Activated T-helper 1 cell treated with anti-CD3 and anti-CD28 coated beads, Interleukin-2, amount 50 U/mL, for 16 hours (primary cell): ENCODE measurements at places on chromosomes 5 and 9.

- DNase-seq, result no peak
These were observed 24.8 kb upstream of the ALDH1A1 start for GRCh38 chr9:72977670-72978069.

DNA sequence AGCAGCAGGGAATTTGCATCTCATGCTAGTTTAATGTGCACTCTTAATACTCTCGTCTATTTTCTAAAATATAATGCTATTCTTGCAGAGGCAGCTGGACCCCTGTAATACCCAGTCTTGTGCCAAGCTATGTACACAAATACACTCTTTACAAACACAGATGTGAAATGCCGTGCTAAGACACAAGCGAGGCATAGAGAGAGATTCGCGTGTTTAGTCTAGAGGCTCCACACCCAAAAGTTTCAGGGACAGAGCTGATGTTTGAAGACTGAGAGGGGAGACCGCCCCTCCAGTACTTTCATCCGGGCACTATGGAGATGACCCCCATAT, 1.2 kb downstream of the DPYSL3 start:
- no peak for DNase-seq

- DNase-seq, result no peak
These were observed 42.8 kb downstream of the SLC12A7 start for GRCh38 chr5:1068895-1069719.

- no peak for DNase-seq
These were observed 119.8 kb downstream of the SIL1 start for GRCh38 chr5:139078345-139078744.

- no peak for DNase-seq
These were observed 174.9 kb downstream of the TTC39B start for GRCh38 chr9:15132091-15132490.

DNA sequence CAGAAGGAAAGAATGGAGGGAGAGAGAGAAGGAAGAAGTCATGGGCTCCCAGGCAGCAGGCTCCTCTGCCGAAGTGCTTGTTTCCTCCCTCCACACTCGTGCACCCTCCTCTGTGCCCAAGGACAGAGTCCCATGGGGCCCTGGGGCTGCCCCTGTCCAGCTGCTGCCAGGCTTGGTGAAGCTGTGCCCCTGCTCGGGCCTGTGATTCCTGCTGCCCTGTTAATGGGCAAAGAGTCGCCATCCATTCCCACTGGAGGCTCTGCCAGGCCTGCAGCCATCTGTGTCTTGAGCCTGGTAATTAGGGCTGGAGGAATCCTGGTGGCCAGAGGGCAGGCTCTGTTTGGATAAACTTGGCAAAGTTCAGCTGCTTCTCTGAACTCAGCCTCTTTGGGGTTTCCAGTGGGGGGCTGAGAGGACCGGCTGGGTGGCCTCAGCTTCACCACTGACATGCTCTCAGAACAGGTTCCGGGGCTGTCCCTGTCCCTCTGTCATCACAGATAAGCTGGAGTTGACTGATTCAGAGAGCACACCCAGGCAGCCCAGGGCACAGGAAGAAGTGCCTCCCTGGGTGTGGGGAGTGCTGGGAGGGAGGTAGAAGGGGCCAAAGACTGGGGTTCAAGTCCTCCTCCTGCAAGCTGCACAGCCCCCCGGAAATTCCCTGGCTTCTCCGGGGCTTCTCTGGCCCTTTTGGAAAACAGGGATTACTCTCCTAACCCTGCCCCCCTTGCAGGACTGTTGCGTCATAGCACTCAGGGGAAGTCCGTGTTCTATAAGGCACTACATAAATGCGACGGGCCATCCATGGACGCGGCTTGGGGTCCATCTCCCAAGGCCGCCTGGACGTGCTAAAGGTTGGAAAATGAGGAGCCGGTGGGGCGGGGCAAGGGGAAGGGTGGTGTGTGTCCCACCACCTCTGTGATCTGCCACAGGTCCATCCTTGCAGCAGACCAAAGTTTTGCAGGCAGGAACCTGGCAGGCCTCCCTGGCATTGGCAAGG, 154.8 kb downstream of the PAX5 start:
- no peak for DNase-seq

DNA sequence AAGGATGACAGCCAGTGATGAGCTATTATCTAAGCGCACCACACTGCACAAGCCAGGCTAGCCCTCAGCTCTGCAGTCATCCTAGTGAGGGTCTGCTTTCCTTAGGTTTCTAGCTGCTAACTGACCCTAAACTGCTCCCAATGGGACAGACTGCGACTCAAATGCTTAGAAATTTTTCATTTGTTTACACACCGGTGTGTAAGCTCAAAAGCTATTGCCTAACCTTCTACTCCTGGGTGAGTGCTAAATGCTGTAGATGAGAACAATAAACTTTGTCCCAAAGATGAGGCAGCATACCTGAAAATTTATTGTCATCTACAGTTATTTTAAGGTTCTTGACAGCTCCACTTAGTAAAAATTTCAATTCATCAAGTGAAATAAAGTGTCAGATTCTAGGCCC, 311.4 kb downstream of the TMEM167A start:
- DNase-seq, result no peak

- no peak for DNase-seq
These were observed 133.2 kb downstream of the ERCC6L2 start for GRCh38 chr9:96008502-96009222.

DNA sequence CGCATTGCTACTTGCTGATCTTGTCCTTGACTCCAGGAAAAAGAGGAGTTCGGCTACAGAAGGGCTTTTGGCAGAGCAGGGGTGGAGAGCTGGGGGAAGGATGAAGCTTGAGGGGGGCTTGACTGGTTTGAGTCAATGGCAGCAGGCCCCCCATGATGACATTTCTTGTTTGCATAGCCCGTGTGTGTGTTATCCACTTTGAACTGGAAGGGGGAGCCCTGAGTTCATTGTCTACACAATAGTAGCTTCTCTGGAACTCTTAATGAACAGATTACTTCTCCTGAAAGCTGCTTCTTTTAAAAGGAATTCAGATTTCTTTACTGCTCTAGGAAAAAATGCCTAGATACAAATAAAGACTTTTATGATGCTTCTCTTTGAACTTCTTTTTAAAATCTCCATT, 2.3 kb downstream of the IFNB1 start:
- DNase-seq, result no peak

DNA sequence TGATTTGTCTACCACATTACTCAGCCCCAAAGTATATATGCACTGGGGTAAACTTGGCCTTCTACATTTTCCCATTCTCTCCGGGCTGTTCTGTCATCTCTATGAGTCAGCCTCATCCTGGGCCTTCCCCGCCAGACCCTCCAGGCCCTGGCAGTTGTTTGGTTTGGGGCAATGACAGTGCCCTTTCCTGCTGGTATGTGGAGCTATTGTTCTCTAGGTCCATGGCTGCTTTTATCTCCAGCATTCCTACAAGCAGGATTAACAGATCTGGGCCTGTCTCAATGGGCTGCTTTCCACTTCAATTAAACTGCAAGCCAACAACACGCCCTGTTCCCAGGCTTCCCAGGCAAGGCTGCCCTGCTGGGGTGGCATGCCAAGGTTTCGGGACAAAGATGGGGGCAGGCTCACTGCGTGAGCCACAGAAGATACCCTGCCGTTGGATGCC, 136.4 kb downstream of the SLIT3 start:
- DNase-seq, result no peak

DNA sequence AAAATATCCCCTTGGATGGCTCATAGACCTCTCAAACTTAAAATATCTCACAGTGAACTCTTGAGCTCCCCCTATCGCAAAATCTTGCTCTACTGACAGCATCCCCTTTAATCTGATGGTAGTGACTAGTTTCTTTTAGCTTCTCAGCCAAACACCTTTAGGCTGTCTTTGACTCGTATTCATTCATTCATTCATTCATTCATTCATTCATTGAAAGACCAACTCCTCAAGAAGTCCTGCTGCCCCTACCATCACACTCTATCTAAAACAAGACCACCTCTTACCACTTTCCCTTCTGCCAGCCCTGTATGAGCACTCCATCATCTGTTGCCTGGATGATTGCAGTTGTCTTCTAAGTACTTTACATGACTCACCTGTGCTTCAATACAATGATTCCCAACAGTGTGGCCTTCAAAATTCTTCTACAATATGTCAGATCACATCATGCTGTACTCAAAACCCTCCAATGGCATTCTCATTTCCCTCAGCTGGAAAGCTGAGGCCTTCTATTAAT, 46.8 kb downstream of the ITGA2 start:
- no peak for DNase-seq
